Osteoblast (primary cell): ENCODE measurements at places on chromosomes 11 and 22. TPM values are rescaled to one million over a fixed set of nuclear protein-coding genes. Genes with fewer than 3 reads are reported as not detected.

The RASL10A gene
- total RNA-seq, result not detected in 2 replicates

DNA sequence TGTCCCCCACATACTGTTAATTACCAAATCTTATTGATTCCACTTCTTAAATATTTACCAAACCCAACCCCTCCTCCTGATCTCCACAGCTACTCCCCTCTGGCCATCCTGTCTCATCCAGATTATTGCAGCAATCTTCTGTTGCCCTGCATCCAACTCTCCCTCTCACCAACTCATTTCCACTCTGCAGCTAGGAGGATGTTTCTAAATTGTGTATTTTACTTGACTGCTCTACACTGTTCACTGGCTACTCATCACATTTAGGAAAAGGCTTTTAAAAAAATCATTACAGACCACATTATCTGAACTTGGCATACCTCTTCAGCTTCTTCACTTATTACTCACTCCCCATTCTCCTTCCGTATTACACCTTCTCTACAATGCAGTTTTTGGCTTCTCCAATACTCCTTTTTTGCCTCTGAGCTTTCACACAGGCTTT, 117.9 kb downstream of the ATG16L2 start:
- H3K36me3 ChIP-seq, result no peaks in the 10 kb centered on the region
- no peak overlapping the region for H3K4me3 ChIP-seq
- H3K27me3 ChIP-seq, result no peaks in the 10 kb centered on the region
- DNase-seq, result peak; percentile 34
- H3K27ac ChIP-seq, result peak overlapping the region; percentile 9

DNA sequence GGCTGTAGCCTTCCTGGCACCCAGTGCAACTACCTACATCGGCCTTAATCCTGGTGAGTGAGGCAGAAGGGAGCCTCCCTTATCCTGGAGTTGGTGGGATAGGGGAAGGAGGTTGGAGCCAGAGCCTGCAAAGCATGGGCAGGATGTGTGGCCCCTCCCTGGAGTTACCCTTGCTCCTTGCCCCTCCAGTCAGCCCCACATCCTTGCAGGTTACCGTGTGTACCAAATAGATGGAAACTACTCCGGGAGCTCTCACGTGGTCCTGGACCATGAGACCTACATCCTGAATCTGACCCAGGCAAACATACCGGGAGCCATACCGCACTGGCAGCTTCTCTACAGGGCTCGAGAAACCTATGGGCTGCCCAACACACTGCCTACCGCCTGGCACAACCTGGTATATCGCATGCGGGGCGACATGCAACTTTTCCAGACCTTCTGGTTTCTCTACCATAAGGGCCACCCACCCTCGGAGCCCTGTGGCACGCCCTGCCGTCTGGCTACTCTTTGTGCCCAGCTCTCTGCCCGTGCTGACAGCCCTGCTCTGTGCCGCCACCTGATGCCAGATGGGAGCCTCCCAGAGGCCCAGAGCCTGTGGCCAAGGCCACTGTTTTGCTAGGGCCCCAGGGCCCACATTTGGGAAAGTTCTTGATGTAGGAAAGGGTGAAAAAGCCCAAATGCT, 3.9 kb downstream of the SMPD1 start:
- peaks cover 24% of the 10 kb centered on the region for H3K4me1 ChIP-seq
- H3K4me3 ChIP-seq, result no peak overlapping the region
- no peak for DNase-seq

The FGF4 gene
- not detected in 2 replicates for total RNA-seq

The OR10A2 gene
- not detected in 2 replicates for total RNA-seq

The KRTAP5-7 gene
- total RNA-seq, result 0.36 and 0.59 TPM in 2 replicates

GRCh38 chr22:29144786-29145160, 60.9 kb upstream of the EMID1 start:
- H3K36me3 ChIP-seq, result no peaks in the 10 kb centered on the region
